Breast epithelium (tissue), 4 donors: ENCODE measurements at places on chromosomes 11 and 22. TPM values are rescaled to one million over a fixed set of nuclear protein-coding genes. Genes with fewer than 3 reads are reported as not detected.

- DNase-seq = peak; percentile 67
Observed at GRCh38 chr11:76824980-76825725, 35.6 kb upstream of the ACER3 start.

- DNase-seq = no peak
Observed at GRCh38 chr22:27905653-27906052, 13.4 kb downstream of the PITPNB start.

GRCh38 chr22:49188091-49188490, 639.6 kb downstream of the BRD1 start:
- DNase-seq = no peak

TUBA8 gene
- total RNA-seq = 14.7 TPM
